ENCODE measurements at places on chromosomes 7 and 10.

- no peak for DNase-seq
Observed at GRCh38 chr7:41586931-41587640, 115.8 kb downstream of the INHBA start.

GRCh38 chr7:3280946-3281656 is 20.0 kb upstream of the SDK1 start:
- DNase-seq: no peak

DNA sequence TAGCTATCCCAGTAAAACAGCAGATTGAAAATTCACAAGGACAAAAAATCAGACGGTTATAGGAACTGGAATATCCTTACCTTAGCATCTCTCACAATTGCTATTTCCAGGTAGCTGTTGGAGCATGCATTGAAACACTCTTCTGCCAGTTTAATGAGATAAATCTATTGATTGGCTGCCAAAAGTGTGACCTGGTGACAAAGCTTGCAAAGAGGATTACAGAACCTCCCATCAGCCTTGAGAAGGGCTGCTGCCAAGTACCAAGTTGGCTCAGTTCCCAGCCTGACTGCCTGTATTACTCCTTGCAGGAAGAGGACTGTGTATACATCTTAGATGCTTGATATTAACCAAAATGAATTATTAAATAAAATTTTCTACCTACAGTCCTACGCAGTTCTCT is 5.1 kb downstream of the PRLHR start:
- DNase-seq: no peak

- DNase-seq: no peak
Observed at GRCh38 chr7:156368053-156368843, 272.3 kb upstream of the RNF32 start.

GRCh38 chr10:86723009-86723408 is 33.4 kb upstream of the BMPR1A start:
- DNase-seq: no peak

GRCh38 chr7:19098510-19098909 is 18.9 kb downstream of the TWIST1 start:
- no peak for DNase-seq

DNA sequence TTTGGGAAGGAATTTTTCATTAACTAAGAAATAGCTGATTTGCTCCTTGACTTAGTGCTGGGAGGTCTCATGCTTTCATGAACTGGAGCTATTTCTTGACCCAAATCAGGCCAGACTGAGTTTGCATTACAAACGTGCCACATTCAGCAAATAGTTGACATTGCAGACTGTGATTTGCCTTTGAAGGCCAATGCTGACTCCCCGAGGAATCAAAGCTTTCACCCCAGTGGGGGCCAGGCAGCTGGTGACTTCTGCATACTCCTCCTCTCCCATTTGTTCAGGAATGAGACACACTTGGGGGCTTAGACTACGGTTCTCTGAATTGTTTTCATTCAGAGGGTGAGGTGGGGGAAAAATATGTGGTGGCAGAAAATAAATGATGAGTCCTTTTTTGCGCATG is 111.0 kb upstream of the JAZF1 start:
- DNase-seq: no peak

Data from hepatic stellate cell (primary cell).